ENCODE measurements at places on chromosomes 5 and 9.

DNA sequence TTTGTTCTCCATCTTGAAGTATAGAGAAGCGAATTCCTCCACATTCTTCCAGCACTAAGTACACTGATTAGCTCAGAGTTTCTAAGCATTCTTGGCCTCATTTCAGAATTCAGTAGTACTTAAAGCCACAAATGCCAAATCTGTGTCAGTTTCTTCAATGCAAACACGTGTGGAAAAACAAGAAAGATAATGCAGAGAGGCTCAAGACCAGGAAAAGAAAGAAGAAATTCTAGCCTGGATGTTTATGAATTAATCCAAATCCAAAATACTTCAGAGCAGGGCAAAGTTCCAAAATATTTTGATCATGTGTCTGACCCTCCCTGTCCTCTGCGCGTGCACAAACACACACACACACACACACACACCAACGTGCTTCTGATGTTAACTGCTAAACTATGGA is 457.6 kb downstream of the SLCO4C1 start:
- DNase-seq, result no peak

DNA sequence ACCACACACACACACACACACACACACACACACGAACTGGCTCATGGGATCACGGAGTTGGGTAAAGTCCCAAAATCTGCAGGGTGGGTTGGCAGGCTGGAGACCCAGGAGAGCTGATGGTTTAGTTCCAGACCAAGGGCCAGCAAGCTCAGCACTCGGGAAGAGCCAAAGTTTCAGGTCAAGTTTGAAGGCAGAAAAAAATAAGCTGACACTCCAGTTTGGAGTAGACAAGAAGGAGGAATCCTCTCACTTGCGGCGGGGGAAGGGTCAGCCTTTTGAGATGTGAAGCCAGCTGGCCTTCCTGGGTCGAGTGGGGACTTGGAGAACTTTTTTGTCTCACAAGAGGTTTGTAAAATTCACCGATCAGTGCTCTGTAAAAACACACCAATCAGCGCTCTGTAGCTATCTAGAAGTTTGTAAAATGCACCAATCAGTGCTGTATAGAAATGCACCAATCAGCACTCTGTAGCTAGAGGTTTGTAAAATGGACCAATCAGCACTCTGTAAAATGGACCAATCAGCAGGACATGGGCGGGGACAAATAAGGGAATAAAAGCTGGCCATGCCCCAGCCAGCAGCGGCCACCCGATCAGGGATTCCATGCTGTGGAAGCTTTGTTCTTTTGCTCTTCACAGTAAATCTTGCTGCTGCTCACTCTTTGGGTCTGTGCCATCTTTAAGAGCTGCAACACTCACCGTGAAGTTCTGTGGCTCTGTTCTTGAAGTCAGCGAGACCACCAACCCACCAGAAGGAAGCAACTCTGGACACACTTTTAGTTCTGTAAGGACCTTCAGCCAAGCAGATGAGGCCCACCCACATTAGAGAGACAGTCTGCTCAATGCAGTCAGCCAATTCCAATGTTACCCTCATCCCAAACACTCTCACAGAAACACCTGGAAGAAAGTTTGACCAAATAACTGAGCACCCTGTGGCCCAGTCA is 37.8 kb upstream of the UNC5A start:
- no peak for DNase-seq

- DNase-seq, result no peak
Measured at GRCh38 chr5:127056896-127057295, 16.4 kb downstream of the C5orf63 start.

GRCh38 chr9:101711330-101711941 is 27.0 kb downstream of the GRIN3A start:
- peak; percentile 67 for DNase-seq

DNA sequence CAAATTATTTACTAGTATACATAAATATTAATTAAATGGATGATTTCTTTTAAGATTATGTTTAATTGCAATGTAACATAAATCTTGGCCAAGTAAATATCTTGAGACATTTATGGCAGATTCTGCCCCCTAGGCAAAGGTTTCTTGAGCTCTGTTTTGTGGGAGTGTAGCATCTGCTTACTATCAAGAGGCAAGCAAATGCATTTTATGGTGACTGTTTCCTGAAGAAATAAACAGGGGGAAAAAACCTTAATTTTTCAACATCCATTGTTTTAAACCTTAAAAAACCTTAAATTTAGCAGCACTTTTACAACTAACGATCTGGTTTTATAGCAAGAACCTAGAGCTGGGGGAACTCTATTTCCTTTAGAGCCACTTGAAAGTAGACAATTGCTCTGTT is 25.7 kb upstream of the FREM1 start:
- no peak for DNase-seq

- DNase-seq, result no peak
Measured at GRCh38 chr5:10151656-10152055, 98.0 kb downstream of the ATPSCKMT start.

GRCh38 chr5:50964746-50965653 is 298.6 kb downstream of the PARP8 start:
- no peak for DNase-seq

DNA sequence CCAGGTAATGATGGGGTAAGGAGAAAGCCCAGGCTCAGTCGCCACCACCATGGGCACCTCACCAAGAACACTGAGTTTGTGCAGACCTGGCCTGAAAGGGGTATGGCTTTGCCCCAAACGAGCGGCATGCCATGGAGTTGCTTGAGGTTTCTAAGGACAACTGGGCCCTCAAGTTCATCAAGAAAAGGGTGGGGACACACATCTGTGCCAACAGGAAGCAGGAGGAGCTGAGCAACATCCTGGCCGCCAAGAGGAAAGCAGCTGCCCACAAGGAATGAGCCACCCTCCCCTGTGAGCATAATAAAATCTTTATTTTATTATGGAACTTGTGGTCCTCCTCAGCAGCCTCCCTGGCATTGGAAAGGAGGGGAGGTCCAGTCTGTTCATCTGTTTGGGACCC is 23.8 kb downstream of the CD14 start:
- DNase-seq, result peak; percentile 31

DNA sequence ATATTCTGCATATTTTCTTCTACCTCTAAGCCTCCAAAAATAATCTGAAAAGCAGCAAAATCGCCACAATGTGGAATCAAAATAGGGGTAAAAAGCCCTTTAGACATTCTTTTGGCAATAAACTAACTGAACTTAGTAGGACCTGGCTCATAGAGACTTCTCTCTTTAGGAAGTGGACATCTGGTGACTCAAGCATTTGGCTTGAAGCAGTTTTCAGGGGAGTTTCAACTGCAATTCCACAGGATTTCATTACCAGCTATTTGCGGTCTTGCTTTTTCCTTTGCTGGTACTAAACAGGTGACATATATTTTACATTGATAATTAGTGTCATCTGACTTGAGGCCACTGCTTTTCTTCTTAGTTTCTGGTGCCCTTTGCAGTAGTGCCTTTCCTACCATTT is 173.2 kb upstream of the FBN2 start:
- no peak for DNase-seq

- peak; percentile 90 for DNase-seq
Measured at GRCh38 chr5:40679148-40679912, 385 bp upstream of the PTGER4 start.

GRCh38 chr9:97411789-97412625 is at the start of gene TDRD7:
Gene TDRD7 (plus strand): TSS chr9:97412096. CDS start chr9:97428466, 16,370 bp downstream.
- DNase-seq, result peak; percentile 88

DNA sequence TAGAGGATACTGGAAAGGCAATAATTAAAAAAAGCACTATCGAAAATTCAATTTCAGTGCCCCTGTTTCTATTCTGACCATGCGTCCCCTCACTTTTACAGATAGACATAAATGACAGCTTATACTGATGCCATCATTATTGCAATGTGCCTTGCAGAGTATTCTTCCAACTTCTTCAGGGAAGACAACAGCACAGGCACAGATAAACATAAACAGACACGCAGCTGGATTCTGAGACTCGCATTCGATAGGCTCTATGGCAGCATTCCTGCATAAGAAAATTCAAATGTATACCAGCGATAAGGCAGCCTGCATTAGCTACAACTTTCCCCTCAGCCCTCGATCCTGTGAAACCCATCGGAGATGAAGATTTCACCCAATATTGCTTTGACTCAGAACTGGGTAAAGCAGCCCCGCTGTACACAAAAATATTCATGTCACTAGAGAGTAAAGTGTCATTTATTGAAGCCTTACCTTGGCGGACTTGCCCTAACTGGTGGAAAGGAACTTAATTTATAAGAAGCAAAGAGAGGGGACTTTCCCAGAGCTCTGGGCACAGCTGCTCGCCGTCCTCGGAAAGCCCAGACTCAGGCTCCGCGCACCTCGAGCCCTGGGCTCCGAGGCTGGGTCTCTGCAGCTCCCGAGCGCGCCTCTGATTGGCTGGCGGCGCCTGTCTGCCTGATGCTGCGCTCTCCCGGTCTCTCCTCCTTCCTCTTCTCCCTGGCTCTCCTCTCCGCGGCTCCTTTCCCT is at the start of gene CDH18:
CDH18 (minus strand) TSS at position 589 of the 750 bp plus-strand sequence. CDS start 149,214 bp downstream, outside the sequence.
- DNase-seq, result no peak

GRCh38 chr5:176161431-176161830 is 76.8 kb upstream of the SIMC1 start:
- no peak for DNase-seq

DNA sequence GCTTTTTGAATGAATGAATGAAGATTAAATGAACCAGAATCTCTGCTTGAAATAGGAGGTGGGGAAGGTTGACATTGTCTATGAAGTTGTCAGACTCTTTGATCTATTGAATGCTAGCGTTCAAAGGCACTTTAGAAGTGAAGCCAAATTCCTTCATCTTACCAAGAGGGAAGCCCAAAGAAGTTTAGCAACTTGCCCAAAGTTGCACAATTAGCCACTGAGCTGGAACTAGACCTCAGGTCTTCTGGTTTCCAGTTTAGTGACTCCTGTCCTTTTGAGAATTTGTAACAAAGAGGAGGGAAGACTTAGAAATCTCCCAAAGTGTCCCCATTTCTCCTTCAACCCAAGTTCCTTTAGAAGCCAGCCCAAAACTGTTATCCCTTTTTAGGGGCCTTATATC is 20.7 kb upstream of the SLC1A3 start:
- DNase-seq, result no peak

GRCh38 chr5:139655727-139656271 is 7.7 kb downstream of the CXXC5 start:
- no peak for DNase-seq

DNA sequence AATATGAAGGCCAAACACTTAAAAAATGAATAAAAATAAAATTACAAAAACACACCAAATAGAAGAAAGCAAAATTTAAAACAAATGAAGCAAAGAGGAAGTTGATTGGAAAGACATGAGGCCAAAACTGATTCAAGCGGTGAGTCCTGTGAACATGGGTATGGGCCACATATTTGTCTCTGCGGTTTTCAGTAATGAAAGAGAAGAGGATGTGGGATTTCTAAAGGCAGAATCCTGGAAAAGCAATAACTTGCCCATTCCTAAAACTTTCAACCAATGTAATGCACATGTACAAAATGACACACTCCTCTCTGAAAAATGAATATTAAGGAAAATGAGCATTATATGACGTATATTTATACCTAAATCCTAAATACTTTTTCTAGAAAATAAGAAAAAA is 263.7 kb downstream of the SEMA5A start:
- no peak for DNase-seq

GRCh38 chr5:121974261-121974660 is 12.5 kb downstream of the SRFBP1 start:
- no peak for DNase-seq

Data from hematopoietic multipotent progenitor cell treated with erythropoietin and hydrocortisone succinate and interleukin-3 and kit ligand, for 6 days (in vitro differentiated cells).